ENCODE measurements at places on chromosomes 6 and 20.

DNA sequence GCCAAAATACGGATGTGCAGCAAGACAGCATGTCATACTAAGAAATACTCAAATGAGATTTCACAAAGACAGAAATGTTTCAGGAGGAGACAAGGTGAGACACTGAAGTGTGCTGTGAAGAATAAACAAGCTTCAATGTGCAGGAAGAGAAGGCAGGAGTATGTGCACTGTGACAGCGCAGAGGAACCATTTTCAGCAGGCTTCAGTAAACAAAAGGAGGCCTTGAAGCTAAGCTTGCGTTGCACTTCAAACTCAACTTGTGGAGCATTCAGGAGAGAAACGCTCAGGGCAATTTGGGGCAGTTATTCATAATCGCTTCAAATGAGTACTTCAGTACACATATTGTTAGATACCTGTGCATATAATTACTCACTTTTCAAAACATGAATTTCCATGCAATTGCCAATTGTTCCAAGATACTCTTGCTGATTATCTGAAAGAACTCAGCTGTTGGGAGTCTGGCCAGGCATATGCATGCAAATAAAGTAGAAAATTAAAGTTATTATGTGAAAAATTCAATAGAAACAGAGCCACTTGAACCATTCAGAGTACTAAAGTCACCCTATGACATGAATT is 234.2 kb upstream of the OPRM1 start:
- DNase-seq: no peak

DNA sequence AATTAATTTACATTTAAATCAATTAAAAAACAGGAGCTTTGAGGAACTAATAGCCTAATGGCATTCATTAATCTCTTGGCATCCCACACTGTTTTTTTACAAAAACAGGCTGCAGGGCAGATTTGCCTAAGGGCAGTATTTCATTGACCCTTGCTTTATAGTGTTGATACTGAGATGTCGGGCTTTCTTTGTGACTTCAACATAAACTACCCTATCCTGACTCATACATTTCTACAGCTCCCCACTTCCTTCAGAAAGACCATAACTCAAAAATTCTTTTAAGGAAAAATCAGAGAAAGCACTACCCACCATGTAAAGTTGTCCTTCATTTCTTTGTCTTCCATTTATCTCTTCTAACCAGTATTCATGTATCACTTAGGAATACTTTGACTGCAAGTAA is 92.2 kb upstream of the NT5E start:
- DNase-seq: no peak

GRCh38 chr6:131949909-131950766 is 1.0 kb downstream of the CCN2 start:
- peak; percentile 69 for DNase-seq

DNA sequence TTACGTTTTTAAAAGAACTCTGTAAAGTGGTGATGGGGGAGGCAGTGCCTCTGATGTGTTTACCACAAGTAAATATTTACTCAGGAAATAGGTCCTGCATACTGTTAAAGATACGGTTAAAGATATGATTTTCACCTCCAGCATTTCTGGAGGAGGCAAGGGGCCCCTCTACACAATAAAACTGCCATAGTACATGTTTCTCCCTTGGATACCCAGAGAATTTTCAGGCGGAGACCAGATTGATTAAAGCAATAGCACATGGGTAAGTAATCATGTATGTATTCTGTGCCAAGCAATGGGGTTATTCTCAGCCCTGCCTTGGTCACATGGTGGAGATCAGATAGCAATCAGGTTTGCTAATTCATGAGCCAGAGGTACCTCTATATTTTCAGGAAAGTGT is 9.6 kb downstream of the RIPOR2 start:
- no peak for DNase-seq

DNA sequence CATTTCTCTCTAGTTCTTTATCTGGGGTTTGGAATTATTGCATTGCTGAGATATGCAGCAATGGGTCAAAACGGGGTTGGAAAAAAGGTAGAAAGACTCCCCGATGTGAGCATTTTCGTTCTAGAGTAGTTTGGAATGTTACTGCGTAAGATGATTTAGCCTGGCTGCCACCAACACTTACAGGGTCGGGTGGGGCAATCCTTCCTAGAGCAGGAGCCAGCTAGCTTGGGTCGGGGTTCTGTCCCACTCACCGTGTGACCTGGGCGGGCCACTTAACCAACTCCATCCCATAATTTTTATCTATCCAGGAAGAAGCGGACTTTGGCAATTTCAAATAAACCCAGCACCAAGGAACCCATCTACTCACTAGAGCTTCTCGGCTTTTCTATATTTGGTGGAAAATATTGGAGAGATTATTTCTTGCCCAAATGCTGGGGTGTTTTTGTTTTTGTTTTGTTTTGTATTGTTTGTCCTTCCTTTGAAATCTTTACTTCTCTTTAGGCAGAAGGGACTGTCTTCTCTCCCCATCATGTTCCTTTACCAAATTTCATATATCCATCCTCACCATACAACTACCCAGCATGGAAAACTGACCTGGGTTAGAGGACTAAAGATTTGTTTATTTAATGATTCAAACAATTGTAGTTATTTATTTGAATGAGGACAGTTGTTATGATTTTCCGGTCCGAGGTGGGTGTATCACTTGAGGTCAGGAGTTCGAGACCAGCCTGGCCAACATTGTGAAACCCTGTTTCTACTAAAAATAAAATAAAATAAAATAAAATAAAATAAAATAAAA is 72.4 kb downstream of the GPX5 start:
- DNase-seq: peak; percentile 36

DNA sequence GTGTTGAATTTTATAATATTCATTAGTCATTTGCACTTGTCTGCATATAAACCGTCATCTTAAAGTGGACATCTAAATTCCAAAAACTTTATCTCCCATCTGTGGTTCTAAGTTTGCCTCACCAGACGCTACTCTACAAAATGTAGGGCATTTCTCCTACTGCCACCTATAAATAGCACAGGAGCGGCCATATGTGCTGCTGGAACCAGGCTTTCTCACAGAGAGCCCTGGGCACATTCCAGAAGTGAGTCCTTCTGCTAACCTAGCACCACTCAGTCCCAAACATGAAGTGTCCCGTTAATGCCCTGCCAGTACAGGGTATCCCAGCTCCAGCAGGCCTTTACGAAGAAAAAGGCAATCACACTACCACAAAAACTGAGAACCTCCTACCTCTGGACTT is 153.7 kb downstream of the TMEM242 start:
- DNase-seq: no peak

DNA sequence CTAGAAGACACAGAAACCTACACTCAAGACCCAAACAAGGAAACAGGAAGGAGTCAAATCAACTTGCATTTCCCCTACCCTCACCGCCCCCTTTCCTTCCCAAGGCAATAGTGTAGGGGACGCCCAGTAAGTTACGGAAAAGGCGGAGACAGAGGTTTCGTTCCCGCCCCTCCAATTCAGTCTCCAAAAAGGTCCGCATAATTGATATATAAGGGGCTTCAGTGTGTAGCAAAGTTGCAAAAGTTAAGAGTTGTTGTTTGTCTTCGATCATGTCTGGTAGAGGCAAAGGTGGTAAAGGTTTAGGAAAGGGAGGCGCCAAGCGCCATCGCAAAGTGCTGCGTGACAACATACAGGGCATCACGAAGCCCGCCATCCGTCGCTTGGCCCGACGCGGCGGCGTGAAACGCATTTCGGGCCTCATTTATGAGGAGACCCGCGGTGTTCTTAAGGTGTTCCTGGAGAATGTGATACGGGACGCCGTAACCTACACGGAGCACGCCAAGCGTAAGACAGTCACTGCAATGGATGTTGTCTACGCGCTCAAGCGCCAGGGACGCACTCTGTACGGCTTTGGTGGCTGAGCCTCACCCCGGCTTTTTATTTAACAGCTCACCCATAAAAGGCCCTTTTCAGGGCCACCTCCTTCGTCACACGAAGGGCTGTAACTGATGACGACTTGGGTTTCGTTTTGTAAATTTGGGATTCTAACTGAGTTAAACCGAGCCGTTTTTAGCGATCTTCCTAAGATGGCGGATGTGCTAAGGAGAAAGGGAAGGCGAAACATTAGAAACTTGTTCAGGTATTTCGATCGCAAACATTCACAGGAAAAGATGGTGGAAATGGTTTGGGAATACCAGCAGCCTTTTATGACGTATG is 124.6 kb upstream of the BTN3A2 start:
- no peak for DNase-seq

DNA sequence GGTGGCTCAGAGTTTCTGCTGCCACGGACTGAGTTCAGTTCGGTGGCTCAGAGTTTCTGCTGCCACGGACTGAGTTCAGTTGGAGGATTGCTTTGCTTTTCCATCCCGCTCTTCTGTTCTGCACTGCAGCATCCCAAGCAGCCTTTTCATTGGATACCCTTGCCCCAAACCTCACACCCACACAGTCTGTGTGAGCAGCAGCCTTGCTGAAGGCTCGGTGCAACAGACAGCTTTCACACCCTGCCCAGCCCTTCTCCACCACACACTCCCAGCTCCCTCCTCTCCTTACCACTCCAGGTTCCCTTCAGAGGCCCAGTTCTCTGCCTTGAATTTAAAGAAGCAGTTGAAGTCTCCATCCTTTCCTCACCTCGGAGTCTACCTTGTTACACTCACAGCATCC is 52.5 kb upstream of the CHD6 start:
- DNase-seq: no peak

- DNase-seq: peak; percentile 91
Observed at GRCh38 chr20:34709831-34710567, 5.9 kb downstream of the TP53INP2 start.

- no peak for DNase-seq
Observed at GRCh38 chr6:143966312-143966711, 41.7 kb downstream of the PLAGL1 start.

DNA sequence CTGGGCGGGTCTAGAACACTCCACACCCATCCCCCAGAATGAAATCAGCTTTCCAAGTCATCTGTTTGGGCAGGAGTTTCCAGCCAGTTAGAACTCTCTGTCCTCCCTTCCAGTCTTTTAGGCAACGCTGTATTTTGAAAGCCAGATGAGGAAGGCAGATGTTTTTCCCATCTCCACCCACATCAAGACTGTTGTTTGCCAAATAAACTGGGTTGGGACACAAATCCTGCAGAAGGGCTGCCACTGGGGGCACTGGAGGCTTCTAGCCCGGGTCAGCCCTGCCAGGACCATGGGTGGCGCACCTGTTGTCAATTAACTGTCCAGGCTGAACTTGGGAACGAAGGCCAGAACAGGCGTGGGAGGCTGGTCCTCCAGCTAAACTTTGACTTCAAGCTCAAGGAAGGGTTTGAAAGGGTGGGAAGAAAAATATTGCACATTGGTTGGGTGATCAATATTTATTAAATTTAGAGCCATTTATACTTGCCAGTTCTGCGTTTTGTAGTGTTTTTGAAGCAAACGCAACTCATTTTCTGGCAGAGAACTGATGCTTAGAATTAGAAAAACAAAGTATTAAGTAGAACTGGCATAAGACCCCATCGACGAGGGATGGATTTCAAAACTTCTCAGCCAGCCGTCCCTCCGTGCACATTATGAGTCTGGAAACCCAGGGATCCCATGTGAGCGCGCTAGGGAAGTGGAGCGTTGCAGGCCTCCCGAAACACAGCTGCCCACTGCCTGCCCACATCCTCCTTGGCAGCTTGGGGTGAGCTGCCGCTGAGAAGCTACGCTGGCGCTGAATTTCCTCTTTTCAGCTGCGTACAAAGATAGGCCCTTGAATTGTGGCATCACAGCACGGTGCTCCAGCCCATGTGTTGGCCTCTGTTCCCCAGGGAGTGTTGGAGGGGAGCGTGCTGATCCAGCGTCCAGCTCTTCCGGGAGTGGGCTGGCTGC is 297.4 kb downstream of the QKI start:
- peak; percentile 53 for DNase-seq

DNA sequence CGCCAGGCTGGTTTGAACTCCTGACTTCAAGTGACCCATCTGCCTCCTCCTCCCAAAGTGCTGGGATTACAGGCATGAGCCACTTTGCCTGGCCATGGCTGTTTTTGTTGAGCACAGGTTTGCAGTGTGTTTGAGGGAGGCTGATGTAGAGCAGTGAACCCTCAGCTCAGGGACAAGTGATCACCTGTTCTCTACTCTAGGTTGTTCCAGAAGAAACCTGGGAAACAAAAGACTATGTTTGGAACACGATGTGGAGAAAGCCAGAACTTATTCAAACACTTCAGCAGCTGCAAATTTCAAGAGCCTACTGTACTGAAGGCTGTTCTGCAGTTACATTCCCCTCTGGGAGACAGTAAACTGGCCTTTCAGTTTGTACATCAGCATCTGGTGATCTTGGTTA is 4.7 kb downstream of the TULP1 start:
- no peak for DNase-seq

GRCh38 chr6:98880486-98880885 is 46.1 kb downstream of the POU3F2 start:
- no peak for DNase-seq

GRCh38 chr20:4230651-4231050 is 215.3 kb upstream of the RNF24 start:
- DNase-seq: no peak

GRCh38 chr6:12890171-12890790 is 173.7 kb downstream of the PHACTR1 start:
- DNase-seq: peak; percentile 20

GRCh38 chr20:63574829-63575743 is 1.0 kb upstream of the HELZ2 start:
- DNase-seq: no peak

GRCh38 chr6:62042429-62042828 is 243.6 kb downstream of the KHDRBS2 start:
- no peak for DNase-seq

- no peak for DNase-seq
Observed at GRCh38 chr6:35061651-35062410, 79.3 kb downstream of the TCP11 start.

DNA sequence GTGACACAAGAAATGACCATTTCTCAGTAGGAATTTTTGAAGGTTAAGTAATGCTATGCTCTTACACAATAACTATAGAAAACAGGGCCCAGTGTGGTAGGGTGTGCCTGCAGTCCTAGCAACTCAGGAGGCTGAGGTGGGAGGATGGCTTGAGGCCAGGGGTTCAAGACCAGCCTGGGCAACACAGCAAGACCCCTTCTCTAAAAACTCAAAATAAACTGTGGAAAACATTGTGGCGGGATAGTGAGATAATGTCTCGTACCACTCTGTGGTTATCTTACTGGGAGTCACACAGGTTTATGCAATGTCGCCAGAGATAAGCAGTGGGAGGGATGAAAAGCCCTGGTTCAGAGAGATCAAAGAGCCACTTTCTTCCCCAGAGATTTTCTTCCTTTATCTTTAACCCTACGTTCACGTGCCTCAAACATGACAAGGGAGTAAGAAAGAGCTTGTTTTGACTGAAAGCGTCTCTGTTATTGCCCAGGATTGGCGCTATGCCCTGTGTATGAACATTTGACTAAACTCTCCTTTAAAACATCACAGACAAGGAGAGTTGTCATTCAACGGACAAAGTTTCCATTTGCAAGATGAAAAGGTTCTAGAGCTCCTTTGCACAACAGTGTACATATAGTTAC is 13.9 kb downstream of the GCM1 start:
- DNase-seq: no peak
